ENCODE measurements at places on chromosomes 12 and 14. TPM values are rescaled to one million over a fixed set of nuclear protein-coding genes. Genes with fewer than 3 reads are reported as not detected.

GRCh38 chr14:21309238-21309636, 29.4 kb downstream of the RPGRIP1 start:
- no peaks in the 10 kb centered on the region for H3K36me3 ChIP-seq
- DNase-seq = no peak
- H3K4me3 ChIP-seq = peak overlapping the region; percentile 53
- peaks cover 16% of the 10 kb centered on the region for H3K27me3 ChIP-seq
- H3K4me1 ChIP-seq = no peaks in the 10 kb centered on the region

DNA sequence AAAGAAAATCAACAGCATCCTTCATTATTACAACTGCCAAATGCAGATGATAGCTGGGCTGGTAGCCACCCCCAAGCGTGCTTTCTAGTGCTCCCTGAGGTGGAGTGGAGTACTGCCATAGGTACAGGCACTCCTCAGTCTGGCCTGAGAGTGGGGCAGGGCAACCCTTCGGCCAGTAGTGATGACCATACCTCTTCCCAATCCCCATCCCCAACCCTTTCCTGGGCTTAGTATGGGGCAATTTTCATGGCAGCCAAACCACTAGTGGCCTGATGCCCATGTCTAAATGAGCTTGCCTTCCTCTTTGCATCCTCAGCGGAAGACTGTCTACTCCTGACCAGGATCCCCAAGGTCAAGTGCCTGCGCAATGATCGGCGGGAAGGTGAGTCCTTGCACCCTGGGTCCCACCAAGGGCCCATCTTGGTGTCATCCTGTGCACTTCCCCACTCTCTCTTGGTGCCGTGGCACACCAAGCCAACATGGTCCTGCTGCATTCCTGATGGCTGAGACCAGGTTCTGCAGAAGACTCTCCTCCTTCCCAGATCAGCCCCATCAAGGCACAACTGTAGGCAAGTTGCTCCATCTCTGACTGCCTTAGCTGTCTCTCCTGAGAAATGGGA, 65.8 kb downstream of the GALNT16 start:
- H3K4me3 ChIP-seq = no peak overlapping the region
- no peak overlapping the region for H3K27ac ChIP-seq
- H3K27me3 ChIP-seq = no peaks in the 10 kb centered on the region
- no peaks in the 10 kb centered on the region for H3K4me1 ChIP-seq

DNA sequence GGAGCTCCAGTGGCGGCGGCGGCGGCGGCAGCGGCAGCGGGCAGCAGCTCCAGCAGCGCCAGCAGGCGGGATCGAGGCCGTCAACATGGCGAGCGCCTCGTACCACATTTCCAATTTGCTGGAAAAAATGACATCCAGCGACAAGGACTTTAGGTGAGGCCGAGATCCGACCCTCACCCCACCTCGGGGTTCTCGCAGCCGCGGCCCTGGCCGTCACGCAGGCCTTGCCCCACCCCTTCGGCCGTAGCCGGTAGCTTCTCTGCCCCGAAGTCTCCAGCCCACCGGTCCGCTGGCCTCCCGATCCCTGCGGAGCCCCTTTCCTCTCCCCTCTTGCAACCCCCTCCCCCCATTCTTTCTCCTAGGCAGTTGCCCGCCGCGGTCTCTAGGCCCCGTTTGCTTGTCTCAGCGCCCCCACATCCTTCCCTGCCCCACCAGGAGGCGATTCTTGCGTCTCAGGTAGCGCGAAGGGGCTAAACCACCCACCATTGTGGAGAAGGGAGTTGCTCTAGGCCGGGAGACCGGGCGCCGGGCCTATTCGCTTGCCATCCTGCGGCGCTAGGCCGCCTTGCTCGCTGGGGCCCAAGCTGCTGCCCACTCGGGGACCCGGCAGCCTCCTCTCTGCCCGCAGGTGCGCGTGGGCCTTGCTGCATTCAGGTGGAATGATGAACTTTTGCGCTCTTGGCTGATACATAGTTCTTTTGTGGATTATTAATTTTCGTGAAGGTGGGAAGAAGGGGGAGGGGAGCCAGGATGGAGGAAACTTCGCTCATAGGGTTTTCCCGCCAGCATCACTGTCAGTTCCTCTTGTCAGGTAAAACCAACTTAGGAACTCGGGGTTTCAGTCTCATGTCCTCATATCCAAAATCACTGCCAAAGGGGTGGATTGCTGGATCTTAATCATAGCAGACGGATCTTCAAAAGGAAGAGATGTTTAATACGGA, 745 bp downstream of the CAND1 start:
- no peaks in the 10 kb centered on the region for H3K36me3 ChIP-seq
- DNase-seq = peak; percentile 43
- peaks cover 34% of the 10 kb centered on the region for H3K4me1 ChIP-seq
- no peaks in the 10 kb centered on the region for H3K27me3 ChIP-seq

DNA sequence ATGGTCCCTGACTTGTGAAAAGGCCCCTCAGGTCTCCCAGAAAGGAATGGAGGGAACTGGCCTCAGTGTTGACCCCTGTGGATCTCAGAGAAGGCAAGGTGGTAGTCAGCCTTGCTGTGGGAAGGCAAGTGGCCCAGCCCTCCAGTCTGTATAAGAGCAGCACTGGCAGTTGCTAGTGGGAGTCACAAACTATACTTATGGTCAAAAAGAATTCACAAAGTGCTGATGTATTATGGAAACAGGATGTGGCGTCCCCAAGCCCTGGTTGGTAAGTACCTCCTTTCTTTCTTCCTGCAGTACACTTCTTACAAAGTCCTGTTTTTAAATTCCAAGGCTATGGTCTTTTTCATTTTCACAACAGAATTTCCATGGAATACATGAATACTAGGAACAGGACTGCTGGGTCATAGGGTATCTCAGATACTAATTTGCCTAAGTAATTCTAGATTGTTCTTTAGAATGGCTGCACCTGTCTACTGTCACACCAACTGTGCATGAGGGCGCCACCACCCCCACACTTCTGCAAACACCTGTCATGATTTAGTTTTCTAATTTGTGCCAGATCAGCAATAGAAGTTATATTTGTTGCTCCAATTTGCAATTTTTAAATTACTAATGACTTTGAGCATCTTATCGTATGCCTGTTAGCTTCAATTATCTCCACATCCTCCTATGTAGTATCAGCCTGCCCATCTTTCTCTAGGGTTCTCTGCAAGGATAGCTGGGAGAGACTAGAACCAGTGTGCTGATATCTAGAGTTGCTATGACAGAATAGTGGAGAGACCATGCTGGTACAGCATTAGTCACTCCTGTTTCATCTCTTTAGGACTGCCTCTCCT, 40.7 kb upstream of the TMEM263 start:
- H3K27ac ChIP-seq = no peak overlapping the region
- no peaks in the 10 kb centered on the region for H3K36me3 ChIP-seq
- no peaks in the 10 kb centered on the region for H3K27me3 ChIP-seq
- DNase-seq = no peak
- no peak overlapping the region for H3K4me3 ChIP-seq
- no peaks in the 10 kb centered on the region for H3K4me1 ChIP-seq

IFNG-AS1 gene
- polyA plus RNA-seq = not detected
